Stimulated activated CD4-positive, alpha-beta T cell treated with anti-CD3 and anti-CD28 coated beads, Interleukin-4, amount 100 ng/mL, for 48 hours (primary cell): ENCODE measurements at places on chromosomes 6 and 20.

DNA sequence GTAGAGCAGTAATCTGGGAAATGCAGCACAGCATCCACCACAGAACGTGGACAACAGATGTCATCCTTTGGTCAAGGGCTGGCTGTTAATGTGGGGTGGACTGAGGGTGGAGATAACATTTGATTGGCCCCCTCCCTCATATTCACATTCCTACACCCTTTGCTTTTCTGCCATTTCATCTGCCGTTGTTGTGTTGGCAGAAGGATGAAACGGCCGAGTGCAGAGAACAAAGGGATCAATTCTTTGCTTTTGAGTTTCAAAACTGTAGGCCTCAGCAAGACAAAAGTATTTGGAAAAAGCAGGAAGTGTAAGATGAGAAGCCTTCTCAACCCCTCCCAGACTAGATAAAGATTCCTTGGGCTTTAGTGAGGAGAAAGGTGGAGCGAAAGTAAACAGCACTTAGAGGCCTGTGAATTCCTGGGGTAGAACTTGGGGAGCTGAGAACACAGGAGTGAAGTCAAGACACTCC is 74.2 kb upstream of the PHIP start:
- DNase-seq: no peak

DNA sequence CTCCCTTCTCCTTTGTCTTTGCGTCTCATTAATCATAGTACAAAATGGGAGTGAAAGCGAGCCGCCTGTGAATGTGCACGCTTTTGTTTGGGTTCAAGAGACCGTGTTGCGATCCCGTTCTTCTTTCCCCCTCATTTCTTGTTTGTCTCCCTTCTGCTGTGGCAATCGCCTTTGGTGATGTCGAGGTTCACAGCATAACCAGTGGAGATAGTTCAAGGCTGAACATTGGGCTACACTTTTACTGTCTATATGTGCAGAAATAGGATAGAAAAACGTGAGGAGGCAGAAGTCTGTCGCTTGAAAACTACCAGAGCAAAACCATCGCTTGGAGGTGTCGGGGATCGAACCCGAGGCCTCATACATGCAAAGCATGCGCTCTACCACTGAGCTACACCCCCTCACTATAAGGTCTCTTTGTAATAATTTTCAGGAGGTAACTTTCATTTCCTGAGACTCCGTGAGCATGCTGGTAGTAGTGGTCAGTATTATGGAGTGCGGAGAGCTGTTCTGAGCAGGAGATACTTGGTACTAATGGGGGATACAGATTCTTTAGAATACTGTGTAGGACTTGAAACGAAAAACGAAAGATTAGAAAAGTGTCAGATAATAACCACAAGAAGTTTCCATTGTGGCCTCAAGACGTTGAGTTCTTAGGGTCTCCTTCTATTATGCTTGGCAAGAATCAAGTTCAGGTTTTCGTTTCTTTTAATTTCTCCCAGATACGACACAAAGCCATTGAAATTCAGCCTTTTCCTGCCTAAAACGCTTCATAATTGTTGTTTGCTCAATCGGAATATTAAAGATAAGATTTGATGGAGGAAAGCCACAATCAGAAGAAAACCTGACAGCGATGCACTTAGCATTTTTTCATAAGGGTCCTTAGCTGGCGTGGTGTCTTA is 106.6 kb downstream of the TRIM27 start:
- no peak for DNase-seq

DNA sequence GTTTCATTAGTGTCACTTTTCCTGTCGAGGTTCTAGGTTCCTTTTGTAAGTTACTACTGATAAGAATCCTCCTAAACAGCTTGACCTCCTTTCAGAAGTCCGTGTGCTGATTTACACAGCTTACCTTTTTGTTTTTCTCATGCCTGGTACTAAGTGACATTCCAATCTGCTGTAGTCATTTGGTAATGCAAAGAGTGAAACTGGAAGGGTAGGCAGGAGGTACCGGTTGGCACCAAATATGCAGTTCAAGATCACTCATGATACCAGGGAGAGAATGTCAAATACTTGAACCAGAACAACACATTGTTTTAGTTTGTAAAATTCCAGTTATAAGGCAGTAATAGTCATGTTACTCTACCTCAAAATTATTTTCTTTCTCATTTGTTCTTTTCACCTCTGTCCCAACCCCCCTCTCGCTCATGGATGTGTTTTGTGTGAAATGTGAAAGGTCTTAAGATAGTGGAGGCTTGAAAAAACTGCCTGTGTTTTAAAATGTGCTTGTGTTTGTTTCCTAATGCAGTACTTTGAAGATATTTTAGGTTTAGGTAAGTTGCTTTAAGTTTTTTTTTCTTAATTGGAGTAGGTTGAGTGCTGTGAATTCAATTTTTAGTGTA is 23.2 kb downstream of the AFDN start:
- DNase-seq: no peak

GRCh38 chr6:45655745-45656476 is 278.2 kb upstream of the SUPT3H start:
- no peak for DNase-seq

DNA sequence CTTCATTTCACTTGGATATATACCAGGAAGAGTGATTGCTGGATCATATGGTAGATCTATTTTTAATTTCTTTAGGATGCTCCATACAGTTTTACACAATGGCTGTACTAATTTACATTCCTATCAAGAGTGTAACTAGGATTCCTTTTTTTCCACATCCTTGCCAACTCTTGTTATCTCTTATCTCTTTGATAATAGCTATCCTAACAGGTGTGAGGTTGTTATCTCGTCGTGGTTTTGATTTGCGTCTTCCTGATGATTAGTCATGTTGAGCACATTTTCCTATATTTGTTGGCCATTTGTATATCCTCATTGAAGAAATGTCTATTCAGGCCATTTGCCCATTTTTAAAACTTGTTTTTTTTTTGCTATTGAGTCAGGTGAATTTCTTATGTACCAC is 552.4 kb downstream of the RFPL4B start:
- no peak for DNase-seq
